SK-N-DZ (cell line): ENCODE measurements at places on chromosomes 12 and 14.

DNA sequence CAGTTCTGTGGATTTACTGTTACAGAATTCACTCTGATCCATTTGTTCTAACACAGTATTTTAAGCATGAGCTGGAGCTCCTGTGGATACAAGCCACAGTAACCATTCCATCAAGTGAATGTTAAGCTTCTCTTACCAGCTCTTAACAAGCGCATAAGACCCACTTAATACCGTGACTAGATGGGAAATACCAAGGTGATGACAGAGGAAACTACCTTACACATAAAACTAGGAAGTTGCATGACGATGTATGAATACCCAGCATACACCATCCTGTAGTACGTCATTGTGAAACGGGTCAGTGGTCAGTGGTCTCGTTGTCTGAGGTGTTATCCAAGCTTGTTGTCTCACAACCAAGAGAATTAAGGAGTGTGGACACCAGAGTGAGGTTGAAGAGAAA lies 2.0 kb upstream of the GALC start:
- DNase-seq, result no peak

DNA sequence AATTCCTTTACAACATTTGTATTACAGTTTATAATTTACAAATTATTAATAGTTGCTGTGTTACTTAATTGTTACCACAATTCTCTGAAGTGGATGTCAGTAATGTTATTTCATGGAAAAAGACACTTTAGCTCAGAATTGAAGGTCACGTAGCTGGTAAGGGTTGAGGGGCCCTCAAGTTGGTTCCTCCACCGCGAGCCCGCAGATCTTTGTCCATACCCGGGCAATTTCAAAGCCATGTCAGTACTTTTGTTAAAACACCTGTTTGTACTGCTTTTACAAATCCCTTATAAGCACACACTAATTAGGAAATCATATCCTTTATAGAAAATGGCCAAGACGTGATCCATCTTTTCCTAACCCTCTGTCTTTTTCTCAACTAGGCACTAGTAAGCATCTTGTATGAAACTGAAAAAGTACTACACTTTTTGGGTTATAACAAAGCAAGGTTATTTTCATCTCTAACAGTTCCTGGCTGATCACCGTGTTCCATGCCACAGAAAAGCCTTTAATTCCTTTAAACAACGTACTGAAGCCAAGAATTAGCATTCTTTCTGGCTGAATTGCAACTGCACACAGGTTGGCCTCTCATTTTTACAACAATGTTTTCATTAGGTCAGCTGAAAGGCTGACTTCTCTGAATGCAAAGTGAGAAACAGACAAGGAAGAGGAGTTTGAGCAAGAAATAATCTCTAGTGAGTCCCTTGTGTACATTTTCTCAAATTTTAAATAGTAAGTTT lies 76.1 kb downstream of the CNTN1 start:
- DNase-seq, result no peak

GRCh38 chr12:9041321-9041720 lies 52.0 kb downstream of the KLRG1 start:
- no peak for DNase-seq

- peak; percentile 82 for DNase-seq
Measured at GRCh38 chr14:70188659-70189455, at the start of gene SLC8A3. TSS of gene SLC8A3 (minus strand) at chr14:70188951. CDS start at chr14:70168422, 20,529 bp downstream.

DNA sequence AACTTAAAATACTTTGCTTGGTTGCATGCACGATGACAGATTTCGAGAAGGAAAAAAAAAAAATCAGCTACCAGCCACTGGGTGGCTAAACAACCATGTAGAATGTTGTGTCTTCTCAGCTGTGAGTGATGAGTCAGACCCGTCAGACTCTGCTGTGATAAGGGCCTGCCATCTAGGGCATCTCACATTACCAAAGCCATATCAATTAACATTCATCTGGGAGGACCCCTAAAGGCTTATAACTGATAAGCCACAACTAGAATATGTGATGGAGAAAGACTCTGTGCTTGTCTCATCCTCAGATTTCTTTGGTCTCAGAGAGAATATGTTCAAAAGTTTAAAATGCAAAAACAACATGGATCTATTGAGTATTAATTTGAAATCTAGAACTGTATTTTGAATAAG lies 111.5 kb downstream of the PAX9 start:
- no peak for DNase-seq

DNA sequence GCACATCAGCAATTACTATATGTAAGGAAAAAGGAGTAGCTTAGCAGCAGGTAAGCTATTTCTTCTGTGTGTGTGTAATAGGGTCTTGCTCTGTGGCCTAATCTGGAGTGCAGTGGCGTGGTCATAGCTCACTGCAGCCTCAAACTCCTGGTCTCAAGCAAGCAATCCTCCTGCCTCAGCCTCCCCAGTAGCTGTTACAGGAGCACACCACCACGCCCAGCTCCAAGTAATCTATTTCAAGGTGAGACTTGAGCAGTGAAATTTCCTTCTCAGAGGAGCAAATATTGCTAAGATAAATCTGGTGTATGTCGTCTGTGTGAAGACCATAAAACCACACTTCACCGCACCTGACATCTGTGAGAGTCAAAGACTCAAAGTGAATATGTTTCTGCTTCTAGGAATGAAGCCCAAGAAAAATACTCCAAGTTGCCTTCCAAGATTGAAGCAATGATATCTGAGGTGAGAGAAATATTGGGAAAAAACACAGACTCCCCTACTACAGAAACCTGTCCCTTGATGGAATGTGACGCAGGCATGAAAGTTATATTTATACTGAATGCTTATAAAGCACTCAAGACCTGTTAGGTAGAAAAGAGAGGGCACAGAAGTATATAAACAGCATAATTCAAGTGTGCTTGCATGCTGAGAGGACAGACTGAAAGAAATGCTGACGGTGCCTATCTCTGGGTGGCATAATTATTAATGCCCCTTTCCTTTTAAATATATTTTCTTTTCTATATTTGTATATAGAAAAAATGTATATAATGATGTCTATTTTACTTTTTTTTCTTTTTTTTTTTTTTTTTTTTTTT lies 2.5 kb upstream of the SELPLG start:
- DNase-seq, result no peak

DNA sequence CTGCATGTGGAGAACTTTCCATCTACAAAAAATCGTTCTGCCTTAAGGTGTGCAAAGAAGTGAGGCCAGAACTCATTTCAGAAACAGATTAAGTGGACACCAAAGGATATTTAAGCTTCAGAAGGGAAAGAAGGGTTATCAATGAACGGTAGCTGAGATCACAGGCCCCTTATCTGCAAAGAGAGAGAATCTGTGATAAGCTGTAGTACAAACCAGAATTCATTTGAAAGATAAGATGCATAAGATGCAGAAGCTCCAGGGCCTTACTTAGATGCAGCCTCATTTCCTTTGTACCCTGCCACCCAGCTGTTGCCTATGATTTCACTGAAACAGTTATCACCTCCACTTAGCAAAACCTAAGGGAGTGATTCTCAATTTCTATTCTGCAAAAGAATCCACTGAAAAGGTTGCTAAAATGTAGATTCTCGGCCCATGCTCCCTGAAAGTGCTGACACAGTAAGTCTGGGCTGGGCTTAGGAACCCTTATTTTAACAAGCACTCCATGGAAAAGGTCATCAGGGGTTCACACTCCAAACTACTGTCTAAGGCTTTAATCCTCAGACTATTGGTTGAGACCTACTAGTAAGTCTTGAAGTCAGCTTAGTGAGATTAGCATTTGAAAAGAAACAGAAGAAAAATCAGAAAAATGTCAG lies 64.8 kb downstream of the HELB start:
- no peak for DNase-seq

DNA sequence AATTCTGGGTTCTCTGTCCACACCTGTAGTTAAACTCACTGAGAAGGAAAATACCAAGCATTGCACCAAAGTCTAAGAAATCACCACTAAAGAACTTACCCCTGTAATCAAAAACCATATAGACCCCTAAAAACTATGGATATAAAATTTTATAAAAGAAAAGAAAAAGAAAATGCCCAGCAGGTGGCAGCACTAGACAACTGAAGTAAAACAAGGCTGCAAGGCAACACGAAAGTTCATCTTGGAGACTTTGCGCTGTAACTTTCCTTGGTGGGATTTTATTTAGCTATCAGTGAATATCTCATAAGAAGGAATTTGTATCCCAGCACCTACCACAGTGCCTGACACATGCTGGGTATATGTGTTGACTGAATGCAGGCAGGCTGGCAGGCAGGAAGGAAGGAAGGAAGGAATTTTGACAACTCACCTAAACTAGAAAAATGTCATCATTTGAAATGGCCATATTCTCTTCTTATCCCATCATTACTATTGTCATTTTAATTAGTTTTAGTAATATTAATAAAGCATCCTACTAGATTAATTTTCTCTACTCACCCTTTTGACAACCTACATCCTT lies 68.2 kb upstream of the ETV6 start:
- DNase-seq, result peak; percentile 76

DNA sequence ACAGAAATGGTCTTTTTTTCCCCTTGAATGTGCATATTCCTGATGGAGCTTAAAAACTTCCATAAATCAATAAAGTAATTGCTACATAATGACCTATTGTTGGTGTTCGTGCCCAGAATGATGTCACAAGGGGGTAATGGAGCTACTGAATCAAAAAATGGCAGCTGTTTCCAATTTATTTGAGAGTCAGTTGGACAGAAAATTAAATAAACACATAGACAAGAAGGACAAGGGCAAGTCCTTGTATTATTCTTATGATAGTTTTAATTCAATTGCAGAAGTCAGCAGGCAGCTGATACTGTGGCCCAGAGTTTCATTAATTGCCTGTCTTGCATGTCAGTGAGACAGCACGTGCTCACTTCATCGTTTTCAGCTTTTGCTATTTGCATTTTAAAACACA lies 473.5 kb downstream of the ETNK1 start:
- DNase-seq, result peak; percentile 77

GRCh38 chr12:118375348-118375747 lies 1.0 kb upstream of the SUDS3 start:
- DNase-seq, result no peak
